ENCODE measurements at places on chromosomes 3 and 15. TPM values are rescaled to one million over a fixed set of nuclear protein-coding genes. Genes with fewer than 3 reads are reported as not detected.

PP2D1 gene
- not detected for total RNA-seq

CHRM5 gene
- under 0.01 TPM for total RNA-seq

ABHD17C gene
- total RNA-seq, result 16.9 TPM

MESP2 gene
- 0.23 TPM for total RNA-seq
